HuH-7 (cell line): ENCODE measurements at places on chromosomes 7 and 10.
A peak's percentile ranks its signal among the peaks of the same experiment; 100 is the strongest.

DNA sequence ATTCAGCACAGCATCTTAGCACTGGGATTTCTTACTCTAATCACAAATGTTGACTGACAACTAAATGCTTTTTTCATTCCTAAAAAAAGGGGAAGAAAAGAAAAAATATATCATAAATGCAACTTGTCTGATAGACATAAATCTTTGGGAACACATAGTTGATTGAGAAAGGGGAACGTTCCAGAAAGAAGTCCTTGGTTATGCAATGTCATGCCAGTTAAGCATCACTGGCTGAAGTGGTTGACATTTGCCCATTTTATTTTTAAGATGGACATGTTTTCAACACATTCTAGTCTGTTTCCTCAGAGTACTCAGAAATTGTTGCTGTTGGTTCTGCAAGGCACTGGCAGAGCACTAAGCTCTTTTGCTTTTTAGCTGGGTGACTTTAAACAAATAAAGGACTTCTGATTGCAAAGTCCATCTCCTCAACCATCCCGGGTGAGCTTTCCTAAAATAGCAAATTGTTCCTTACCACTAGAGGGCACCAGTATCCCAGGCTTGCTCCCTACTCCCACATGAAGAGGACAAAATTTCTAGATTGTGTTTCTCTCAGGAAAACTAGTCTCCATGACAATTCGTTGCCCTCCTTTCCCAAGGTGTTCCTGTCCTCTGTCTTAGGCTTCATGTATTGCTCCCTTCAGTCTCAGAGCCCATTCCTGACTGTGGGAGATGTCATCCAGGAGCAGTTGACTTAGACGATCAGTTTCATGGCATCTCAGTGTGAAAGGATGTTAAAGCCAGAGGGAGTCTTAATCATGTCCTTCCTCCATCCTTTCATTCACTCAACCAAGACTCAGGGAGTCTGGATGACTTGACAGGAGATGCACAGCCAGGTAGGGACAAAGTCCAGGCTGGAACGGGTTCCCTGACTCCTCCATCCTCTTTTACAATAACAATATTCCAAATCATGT, 23.9 kb downstream of the OPALIN start:
- DNase-seq: peak; percentile 54

- no peak for DNase-seq
Observed at GRCh38 chr10:113412161-113412560, 140.7 kb upstream of the HABP2 start.

DNA sequence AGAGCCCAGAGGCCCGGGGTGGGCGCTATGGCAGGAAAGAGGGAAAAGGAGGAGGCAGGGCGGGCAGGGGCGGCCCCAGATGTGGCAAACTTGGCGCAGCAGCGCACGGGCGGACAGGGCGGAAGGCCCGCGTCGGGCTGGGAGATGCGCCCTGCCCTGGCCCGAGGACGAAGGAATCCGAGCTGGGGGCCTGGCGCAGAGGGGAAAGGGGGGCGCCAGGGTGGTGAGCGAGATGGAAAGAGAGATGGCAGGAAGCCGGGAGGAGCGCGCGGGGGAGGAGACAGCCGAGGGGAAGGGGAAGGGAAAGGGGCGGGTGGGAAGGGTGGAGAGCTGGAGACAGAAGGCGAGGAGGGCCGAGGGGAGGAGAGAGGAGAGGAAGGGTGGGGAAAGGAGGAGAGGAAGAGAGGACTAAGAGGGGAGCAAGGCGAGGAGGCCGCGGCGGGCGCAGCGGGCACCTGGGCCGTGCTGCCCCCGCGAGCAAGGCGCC, at the start of gene MARVELD1:
MARVELD1 (plus strand) TSS at position 392 of the 487 bp plus-strand sequence. CDS start 147 bp downstream, outside the sequence.
- DNase-seq: peak; percentile 60

- DNase-seq: no peak
Observed at GRCh38 chr7:5417106-5418071, 6.2 kb downstream of the TNRC18 start.

- no peak for DNase-seq
Observed at GRCh38 chr7:135673360-135673706, 11.0 kb downstream of the STMP1 start.

DNA sequence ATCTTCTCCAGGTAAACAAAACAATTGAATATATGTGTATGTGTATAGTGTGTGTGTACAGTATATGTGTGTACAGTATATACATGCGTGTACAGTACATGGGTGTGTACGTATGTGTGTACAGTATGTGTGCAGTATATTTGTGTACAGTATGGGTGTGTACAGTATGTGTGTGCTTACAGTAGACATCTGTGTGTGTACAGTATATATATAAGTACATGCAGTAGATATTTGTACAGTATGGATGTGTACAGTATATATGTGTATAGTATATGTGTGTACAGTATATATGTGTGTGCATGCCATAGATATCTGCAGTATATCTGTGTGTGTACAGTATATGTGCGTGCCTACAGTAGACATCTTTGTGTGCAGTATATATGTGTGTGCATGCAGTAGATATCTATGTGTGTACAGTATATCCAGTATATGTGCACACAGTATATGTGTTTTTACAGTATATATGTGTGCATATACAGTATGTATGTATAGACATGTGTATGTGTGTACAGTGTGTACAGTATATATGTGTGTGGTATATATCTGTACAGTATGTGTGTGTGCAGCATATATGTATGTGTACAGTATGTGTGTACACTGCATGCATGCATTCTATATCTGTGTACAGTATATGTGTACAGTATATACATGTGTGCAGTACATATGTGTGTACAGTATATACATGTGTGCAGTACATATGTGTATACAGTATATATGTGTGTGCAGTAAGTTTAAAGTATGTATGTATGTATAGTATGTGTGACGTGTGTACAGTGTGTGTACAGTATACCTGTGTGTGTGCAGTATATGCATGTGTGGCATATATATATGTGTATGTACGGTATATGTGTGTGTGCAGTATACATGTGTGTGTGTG, 37.3 kb upstream of the SLC39A12 start:
- no peak for DNase-seq

GRCh38 chr7:1449951-1450350, 9.3 kb downstream of the MICALL2 start:
- DNase-seq: no peak

- DNase-seq: no peak
Observed at GRCh38 chr7:55526770-55527169, 45.5 kb downstream of the VOPP1 start.

GRCh38 chr10:290026-290725, 154.9 kb downstream of the ZMYND11 start:
- DNase-seq: no peak

GRCh38 chr10:86225103-86225782, 141.4 kb downstream of the GRID1 start:
- DNase-seq: no peak

DNA sequence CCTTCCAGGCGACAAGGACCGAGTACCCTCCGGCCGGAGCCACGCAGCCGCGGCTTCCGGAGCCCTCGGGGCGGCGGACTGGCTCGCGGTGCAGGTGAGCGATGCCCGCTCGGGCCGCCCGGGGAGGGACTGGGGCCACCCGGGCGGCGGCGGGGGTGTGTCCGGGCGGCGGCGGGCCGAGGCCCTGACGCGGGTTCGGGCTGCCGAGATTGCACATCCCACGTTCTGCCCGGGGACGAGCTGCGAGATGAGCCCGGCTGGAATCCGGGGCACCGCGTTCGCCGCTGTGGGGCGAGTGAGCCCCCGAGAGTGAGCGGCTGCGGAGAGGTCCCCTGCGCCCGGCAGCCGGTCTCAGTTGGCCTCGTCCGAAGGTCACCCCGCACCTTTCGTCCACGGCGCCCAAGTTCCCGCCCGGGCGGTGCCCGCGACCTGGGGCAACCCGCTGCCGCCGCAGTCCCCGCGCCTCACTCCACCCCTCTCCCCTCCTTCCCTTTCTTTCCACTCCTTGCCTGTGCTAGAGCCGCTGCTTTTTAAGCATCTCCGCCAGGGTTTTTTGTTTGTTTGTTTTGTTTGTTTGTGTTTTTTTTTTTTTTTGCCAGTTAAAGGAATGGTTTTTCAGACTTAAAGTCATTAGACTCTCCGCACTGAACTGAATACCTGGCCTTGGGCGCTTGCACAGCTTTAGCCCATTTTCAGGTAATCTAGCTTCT, 515 bp downstream of the RALA start:
- peak; percentile 49 for DNase-seq

DNA sequence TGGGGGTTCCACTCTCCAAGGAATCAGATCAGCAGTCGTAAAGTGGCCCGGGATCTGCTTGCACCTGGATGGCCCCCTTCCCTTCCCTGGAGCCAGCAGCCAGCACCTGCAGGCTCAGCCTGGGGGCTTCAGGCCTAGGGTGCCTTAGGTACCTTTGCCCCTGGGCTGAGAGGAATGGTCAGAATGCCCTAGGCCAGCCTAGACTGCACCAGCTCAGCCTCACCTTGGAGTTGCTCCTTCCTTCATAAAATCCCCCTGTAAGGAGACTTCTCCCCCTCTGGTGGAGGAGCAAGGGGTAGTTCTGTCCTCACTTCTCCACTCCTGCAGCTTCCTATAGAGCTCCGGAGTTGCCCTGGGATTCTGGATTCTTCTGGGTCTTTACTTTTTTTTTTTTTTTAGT, 32.4 kb upstream of the LBX1 start:
- DNase-seq: no peak

DNA sequence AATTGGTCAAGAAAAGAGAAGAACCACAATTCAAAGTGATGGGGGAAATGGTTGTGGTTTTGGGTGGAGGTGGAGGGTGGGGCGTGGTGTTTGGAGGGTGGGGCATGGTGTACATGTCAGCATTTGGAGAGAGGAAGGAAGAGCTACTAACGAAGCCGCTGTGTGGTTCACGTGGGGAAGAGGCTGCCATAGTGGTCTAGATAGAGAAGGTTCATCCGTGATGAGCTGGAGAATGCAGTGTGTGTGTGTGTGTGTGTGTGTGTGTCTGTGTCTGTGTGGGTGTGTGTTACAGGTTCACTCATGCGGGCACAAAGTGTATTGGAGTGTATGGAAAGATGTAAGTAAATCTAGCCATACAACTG, 6.1 kb upstream of the VCL start:
- DNase-seq: no peak

- no peak for DNase-seq
Observed at GRCh38 chr10:26557641-26558014, 119.5 kb downstream of the APBB1IP start.

GRCh38 chr7:3899559-3899991, 598.5 kb downstream of the SDK1 start:
- no peak for DNase-seq

DNA sequence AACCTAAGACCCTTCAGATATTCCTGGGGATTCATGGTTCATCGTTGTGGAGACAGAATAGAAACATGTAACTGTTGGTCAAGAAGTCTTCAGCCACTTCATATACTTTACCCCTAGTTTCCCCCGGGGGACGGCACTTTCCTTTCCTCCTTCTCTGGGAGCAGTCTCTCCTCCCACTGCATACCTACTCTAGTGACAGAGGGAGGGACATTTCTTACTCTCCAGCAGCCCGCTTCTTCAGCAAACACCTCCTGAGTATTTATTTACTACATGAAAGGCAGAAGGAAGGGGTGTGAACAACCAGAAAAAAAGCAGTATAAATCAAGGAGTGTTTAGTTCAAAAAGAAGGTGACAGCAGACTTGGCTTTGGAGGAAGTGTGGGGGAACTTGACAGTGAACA, 69.0 kb downstream of the LHFPL3 start:
- no peak for DNase-seq

- no peak for DNase-seq
Observed at GRCh38 chr10:126673565-126673964, 3.1 kb upstream of the C10orf90 start.

- DNase-seq: no peak
Observed at GRCh38 chr7:144050093-144050492, 1.3 kb downstream of the OR2A5 start.

- DNase-seq: no peak
Observed at GRCh38 chr7:2825559-2826227, 18.4 kb downstream of the GNA12 start.

GRCh38 chr7:20340839-20341238, 10.1 kb downstream of the ITGB8 start:
- no peak for DNase-seq

DNA sequence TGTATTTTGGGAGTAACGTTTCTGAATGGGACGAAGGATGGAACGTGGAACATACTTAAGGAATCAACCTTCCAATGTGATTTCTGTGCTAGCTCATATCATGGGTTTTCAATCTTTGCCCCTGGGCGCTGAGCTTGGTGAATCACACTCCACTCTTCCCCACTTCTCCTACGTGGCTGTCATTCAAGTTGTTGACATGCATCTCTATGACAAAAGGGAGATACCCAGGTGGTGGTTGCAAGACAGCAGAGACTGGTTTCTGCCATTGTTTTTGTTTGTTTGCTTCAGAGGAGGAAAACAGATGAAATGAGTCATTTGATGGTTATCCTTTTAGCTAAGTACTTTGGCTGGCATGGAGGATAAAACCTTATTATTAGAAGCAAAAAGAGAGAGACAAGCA, 573.9 kb downstream of the GATA3 start:
- DNase-seq: no peak

DNA sequence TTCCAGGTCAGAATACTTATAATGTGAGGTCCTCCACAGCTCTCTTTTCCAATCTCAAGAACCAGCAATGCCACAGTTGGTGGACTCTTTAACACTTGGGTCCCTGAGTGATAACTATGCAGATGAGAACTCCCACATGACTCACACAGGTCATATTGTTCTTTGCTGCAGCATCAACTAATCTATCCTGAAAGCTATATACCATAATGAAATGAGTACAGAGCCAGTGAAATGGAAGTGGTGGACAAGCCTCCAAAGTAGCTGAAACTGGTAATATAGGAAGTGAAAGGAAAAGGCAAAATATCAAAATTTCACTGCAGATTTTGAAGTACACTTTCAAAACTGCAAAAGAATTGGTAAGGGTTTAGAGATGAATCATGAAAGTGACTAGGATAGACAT, 45.6 kb downstream of the SORCS1 start:
- DNase-seq: no peak

DNA sequence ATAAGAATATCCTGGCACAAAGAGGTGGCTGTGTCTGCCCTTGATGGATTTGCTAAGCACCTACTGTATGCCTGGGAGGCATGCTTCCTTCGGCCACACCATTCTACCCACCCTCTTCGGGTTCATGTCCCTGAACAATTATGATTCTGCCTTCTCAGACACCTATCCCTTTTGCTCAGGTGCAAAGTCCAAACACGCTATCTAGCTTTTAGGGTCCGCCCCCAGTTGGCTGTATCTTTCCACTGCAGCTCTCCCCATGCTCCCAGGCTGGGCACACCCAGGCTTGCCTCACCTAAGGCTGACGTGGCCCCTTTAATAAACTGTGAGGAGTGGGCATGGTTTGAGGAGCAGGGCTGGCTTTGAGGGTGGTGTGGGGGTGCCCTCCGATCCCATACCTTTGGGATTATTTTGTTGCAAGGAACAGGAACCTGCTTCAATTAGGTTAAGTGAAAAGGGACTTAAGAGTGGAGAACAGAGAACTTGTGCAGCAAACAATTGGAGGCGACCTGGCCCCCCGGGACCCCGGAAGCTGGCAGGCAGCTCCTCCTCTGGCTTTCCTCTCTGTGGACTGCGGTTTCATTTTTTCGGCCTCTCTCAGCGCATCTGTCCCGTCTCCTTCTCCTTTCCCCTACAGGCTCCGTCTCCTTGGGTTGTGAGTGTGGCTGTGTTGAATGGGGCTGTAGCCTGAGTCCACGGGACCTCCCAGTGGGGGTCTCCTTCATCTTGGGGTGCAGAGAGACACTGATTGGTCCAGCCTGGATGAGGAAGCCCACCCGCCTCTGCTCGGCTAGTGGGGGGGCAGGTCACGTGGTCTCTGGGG, 3.8 kb downstream of the CLIP2 start:
- peak; percentile 90 for DNase-seq
